ENCODE measurements at places on chromosomes 2 and 18.

DNA sequence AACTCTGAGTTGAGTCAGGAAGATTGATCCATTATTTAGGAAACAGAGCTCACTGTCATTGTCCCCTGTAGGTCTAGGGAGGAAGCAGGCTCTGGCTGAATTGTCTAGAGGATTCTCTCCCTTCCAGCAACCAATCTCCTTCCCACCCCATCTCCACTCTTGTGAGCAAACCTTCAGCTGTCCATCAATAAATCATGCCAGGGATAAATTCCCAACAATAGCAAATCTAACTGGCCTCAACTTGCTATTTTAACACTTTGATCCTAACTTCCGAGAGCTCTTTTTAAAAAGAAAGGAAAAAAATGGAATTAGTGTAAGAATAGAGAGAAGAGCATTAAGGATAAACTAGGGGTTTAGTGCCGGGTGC is 53.5 kb downstream of the ATP8B1 start:
- no peak for DNase-seq

- no peak for DNase-seq
Measured at GRCh38 chr2:3659447-3660432, 1.7 kb downstream of the ALLC start.

- peak; percentile 61 for DNase-seq
Measured at GRCh38 chr2:239552213-239552926, 151.6 kb upstream of the HDAC4 start.

DNA sequence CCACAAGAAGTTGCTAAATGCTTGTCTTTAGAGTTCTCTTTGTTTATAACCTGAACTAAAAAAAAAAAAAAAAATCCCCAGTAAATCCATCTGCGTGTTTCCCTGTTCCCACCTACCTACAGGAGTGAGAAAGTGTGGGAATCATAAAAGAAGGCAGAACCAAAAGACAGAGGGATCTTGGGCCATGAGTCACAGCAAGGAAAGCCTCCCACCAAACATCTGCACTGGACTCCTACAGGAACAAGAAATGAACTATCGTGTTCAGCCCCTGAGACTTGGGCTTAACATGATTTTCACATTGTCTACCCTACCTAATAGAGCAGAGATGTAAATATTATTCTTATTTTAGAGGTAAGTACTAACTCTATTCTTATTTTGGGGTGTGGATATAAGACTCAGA is 1761.2 kb upstream of the CELF4 start:
- no peak for DNase-seq

DNA sequence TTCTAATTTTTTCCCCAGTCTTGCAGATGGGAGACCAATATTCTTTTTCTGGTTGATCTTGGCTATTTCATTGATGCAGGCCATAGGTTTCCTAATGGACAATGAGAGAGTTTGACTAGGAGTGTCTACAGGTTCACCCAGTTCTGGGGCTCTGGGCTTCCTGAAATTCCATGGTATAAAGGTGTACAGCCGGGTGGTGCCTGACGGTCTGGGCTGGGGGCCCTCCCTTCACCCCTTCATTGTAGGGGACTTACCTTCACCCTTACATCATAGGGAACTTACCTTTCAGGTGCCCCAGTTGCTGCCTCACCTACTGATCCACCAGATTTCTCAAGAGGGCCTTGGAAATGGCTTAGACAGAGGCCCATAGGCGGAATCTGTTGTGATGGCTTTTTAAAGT is 13.0 kb upstream of the LAPTM4A start:
- DNase-seq, result no peak

DNA sequence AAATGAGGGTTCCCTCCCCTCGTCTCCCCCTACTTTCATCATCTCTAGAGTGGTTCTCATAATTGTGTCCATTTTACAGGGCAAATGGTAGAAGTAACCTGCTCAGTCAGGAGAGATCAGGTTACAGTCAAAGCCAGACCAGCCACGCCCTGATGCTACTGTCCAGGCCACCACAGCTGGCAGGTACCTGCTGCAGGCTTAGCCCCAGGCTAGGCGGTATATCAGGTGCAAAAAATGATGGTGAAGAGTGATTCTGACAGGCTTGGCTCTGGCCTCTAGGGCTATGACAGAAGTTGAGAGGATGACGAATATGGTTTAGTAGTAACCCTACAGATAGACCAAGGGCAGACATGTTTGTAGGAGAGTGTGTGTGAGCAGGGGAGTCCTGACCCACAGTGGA is 67.1 kb downstream of the HAUS1 start:
- no peak for DNase-seq

DNA sequence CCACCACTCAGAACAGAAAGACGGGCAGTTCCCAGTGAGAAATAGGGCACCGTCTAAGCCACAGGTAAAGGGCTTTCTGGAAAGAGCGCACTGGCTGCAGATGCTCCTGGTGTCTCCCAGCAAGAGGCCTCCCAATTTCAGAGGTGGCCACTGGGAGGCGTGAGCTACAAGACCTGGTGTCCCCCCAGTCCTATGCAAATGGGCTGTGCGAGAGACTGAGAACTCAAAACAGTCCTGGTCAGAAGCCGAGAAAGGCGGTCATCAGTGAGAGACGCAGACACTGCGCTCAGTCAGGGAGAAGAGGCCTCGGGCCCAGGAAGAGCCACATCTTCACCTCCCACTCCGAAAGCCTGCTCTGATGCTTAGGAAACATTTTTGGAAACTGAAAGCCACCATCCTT is 179.5 kb downstream of the EIPR1 start:
- DNase-seq, result no peak

DNA sequence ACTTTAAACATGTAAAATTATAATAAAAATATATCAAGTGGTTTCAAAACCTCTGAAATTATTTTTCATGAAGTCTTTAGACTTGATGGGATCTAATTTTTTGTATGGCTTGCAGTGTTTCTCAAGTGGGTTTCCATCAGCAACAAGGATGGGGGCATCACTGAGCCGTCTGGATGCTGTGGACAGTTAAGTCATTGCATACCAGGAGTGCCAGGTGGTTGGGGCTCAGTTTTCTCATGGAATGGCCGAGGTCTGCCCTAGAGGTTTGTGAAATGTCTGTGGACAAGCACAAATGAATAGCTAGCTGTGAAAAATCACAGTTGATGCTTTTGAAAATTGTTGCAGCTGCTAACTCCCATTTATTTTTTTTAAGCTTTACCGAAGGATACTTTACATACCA is 1.7 kb downstream of the PRELID3A start:
- DNase-seq, result no peak

DNA sequence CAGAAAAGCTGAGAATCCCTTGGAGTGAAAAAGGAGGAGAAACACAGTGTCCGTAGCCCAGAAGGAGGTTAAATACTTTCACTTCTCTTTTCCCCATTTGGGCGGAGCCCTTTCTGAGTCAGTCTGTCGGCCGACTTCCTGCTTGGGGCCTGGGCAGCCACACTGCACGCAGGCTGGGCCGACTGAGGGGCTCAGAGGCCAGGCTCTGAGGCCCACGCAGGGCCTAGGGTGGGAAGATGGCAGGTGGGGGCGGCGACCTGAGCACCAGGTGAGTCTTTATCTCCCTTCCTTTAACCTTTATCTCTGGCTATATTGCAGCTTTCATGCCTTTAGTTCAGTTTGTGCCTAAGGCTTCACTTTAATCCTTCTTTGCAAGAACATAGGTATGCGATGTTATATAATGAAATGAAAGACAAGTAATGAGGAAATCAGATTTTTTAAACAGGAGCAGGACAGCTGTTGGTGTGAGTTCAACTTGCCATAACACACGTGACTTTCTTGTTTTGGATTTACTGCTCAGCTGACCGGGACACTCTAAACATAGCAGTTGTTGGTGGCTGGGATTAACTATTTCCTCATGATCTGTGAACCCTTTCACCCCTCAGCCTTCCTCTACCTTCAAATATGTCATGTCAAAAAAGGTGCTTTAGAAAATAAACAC is at the start of gene SP100:
SP100 (plus strand) TSS at position 141 of the 661 bp plus-strand sequence; CDS start at position 237, 96 bp downstream.
- peak; percentile 93 for DNase-seq

- no peak for DNase-seq
Measured at GRCh38 chr18:13735681-13736080, 9.2 kb downstream of the RNMT start.

GRCh38 chr2:20040489-20041172 is 10.8 kb downstream of the LAPTM4A start:
- DNase-seq, result no peak

GRCh38 chr2:194718881-194719280 is 938.1 kb upstream of the SLC39A10 start:
- no peak for DNase-seq

DNA sequence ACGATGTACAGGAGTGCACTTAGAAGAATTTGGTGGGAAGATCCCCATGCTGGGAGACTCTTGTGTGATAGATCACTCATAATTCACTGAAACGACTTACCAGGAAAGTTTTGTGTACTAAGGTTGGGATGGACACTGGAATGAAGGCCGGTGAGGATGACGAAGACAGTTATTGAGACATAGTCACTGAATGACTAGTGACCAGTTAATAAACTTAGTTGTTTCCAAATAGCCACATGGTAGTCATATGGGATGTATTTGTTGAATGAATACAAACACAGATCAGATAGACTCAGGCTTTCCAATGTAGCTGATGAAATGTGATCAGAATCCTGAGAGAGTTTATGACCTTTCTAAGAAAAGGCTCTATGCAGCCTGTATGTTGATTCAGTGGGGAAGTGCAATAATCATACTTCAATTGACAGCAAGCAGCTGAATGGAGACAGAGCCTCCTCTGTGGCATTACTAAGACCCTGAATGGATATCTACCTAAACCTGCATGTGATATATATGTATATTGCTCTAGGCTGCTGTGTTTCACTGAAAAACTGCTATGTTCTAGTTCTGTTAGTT is 20.4 kb downstream of the GDF7 start:
- DNase-seq, result no peak

DNA sequence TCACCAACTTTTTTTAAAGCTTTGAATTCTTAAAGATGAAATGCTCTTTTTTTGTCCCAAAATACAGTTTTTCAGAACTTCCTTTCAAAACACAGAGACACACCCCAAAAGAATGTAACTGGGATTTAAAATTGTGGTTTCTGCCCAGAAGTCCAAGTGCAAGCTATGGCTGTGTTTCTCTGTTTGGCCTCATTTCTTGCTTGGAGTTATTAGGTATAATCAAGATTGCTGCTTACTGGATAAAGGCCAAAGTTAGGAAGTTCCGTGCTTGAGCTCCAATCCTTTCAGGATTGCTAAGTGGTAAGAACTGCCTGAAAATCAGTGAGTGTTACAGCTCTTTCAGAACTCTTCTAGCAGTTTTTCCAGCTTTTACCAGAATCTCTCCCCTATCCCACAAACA is 16.9 kb downstream of the ZBTB7C start:
- no peak for DNase-seq

DNA sequence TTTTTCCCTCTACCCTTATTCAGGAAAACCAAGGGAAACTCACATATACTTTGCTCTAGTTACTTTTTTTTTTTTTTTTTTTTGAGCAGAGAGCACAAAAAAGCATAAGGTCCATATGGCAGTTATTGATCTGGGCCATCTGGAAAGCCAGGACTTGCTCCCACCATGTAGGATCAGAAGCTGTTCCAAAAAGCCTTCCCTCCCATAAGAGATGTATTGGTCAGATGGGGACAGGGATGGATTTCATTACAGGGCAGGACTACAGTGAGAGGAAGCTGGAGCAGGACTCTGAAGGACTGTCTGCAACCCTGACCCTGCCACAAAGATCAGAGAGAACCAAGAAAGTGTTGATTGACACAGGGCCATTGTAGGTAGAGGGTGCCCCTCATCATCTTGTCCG is 57.3 kb downstream of the NRP2 start:
- no peak for DNase-seq

DNA sequence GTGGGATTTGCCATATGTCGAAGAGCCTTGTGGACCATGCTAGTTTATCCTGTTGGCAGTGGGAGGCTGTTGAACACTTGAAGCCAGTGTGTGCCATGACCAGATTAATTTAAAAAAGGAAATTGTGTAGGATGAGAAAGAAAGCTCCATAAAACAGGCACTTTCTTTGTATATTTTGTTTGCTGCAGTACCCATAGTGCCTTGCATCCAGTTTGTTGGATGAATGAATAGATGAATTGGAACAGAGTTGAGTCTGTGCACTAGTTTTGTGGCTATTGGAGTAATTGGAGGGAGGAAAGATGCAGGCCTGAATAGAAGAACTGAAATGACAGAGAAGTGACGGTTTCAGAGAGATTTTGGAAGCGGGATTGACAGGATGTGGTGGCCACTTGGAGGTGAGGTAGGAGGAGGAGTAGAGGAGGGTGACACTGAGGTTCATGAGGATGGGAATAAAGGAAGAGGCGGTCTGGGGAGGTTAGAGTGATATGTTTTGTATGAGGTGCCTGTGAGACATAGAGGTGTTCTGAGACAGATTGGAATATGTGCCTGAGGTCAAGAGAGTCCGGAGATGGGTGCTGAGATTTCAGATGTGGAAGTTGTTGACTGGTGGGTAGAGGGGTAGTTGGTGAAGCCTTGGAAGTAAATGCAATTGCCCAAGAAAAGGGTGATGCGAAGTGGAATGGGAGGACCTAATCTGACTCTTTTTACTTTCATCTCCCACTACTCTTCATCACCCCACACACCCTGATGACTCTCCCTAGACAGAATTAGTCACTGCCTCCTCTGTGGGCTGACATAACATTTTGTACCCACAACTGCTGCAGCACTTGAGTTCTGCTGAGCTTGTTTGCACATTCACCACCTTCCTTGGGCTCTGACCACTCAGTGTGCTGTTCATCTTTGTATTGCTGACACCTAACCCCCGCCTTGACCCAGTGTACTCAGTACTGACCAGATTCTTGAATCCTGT is 5.1 kb downstream of the DGUOK start:
- no peak for DNase-seq

DNA sequence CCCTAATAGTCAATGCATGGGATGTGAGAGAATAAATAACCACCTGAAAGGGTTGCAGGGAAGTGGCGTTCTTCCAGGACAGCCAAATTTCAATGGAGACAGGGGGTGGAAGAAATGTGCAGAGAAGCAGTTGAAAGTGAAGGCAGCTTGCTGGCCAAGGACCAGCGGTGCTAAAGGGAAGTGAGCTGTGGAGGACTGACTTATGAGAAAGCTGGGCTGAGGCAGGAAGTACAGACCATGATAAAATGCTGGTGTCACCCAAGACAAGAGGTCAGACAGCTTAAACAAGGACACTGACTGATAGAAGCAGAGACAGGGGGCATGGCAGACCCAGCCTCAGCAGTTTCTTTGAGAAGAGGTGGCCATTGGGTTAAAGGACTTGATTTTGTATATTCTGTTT is 106.7 kb downstream of the DTNB start:
- no peak for DNase-seq

DNA sequence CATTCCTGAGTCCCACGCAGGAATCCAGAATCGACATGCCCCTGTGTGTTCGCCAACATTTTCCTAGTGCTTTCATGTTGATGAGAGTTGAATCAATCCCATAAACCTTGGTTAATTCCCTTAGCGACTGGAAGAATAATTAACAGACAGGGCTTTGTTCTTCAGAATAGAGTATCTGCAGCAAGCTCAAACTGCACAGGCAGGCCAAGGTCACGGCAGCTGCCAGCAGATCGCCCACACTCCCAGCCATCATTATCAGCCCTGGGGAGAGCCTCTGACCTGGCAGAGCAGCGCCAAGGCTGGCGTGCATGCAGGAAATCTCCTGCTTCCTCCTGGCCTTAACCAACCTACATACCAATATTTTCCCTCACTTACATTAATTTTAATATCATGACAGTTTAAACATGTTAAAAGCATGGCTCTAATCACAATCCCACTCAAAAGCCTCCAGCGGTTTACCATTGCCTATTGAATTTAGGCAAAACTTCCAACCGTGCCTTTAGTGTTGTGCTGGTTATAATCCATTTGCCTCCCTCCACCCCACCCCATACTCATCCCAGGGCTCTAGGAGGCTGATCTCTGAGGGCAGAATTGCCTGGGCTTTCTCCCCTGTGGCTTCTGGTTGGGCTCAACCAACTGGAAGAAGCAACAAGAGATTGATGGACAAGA is 46.8 kb upstream of the NCK2 start:
- DNase-seq, result peak; percentile 80

- DNase-seq, result no peak
Measured at GRCh38 chr2:160820691-160821090, 327.1 kb upstream of the RBMS1 start.
